ENCODE measurements at places on chromosomes 12 and 14.

GRCh38 chr12:89960607-89961394 lies 252.2 kb upstream of the ATP2B1 start:
- no peak for DNase-seq

- no peak for DNase-seq
Measured at GRCh38 chr14:74425525-74426201, 347 bp downstream of the SYNDIG1L start.

- DNase-seq: no peak
Measured at GRCh38 chr12:30988646-30989286, 62.2 kb downstream of the TSPAN11 start.

- DNase-seq: no peak
Measured at GRCh38 chr12:72578327-72578726, 306.2 kb downstream of the TRHDE start.

DNA sequence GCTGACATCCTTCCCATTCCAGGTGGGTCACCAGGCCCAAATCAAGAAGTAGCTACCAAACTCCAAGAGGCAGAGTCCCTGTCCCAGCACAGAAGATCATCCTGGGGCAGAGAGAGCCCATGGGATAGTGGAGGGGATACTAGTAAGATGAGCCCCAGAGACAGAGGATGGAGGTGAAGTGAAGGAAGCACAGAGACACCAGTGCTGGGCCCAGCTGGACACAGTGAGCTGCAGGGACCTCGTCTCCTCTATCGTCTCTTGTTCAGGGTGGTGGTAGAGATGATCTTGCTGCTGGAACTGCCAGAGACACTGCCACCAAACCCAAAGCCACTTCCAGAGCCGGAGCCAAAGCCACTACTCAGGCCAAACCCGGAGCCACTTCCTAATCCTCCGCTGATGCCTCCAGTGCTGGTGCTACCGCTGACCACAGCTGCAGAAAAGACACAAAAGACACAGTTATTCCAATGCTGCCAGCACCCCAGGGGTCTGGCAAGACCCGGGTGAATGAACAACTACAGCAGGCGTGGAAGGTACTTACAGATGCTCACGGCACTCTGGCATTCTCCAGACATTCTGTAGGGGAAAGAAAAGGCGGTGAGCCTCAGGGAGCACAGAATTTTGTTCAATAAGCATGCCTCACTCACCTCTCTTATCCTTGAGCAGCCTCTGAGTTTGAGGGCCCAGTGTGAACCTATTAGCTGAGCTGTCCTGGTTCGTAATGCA lies 6.9 kb downstream of the KRT4 start:
- DNase-seq: no peak

GRCh38 chr14:44444454-44444853 lies 62.6 kb downstream of the FSCB start:
- DNase-seq: no peak

DNA sequence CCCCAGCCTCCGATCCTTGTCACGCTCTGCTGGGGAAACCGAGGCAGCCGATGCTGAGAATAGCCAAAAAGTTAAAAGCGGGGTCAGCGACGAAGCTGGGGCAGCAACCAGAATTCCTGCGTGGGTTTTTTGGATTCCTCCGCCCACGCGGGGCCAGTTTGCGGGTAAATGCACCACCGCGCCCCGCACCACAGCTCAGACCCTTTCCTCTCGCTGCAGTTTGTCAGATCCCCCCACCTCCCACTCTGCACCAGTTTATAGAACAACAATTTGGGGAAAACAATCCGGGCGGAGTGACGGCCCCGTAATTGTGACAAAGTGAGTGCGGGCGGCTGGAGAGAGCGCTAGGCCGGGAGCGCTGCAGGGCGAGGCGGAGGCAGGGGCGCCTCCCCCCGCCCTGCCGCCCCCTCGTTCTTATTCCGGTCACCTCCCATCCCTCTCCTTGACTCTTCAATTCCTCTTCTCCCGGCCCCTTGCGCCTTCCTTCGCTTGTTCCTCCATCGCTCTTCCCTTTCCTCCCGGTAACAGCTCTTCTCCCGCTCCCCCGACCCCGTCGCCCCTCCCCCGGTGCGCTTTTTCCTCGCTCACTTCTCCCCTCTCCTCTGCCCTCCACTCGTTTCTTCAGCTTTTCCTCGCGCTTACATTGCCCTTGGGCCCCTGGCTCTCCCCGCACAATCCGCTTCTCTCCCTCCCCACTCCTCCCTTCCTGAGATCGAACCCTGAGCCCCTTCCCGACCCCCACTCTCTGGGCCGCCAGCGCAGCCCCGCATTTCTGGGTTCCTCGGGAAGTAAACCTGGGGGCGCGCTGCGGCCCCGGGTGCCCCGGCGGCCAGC lies 646 bp upstream of the DNAJC22 start:
- no peak for DNase-seq

DNA sequence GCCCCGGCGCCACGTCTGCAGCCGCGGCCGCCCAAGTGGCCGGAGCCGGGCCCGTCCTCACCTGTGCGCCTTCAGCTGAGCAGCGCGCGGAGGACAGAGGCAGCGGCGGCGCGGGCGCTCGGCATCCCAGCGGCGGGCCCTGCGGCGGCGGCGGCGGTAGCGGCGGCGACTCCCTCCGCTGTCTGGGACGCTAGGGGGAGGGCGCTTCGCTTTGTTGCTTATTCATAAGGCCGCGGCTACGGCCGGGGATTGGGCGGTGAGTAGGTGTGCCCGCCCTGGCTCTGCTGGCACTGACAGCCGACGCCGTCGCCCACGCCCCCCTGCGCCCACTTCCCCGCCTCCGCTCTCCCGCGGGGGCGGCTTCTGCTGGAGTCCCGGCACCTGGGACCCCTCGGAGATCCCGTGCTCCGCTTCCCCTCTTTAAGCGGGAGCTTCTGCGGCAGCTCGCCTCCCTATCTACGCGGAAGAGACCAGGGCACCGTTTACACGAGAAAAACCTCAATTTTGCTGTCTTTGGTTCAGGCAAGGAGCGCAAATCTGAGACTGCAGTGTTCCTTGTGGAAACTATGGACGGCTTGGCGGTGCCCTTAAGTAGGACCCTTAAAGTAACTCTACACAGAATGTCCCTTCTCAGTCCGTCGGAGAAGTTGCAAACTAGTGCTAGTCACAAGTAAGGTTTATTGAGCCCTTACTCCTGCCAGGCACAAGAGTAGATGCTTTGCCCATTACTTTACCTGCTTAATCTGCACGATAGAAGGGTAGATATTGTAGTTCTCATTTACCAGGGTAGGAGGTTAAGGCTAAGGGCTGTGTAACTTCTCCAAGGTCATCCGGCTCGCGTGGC lies at the start of gene ARMH4:
Gene ARMH4, minus strand, starts transcription at position 200 of the 844 bp plus-strand sequence. CDS start 12,855 bp downstream, outside the sequence.
- no peak for DNase-seq

- no peak for DNase-seq
Measured at GRCh38 chr12:12685305-12685704, 10.7 kb downstream of the GPR19 start.

- no peak for DNase-seq
Measured at GRCh38 chr12:65121956-65122469, 908 bp upstream of the WIF1 start.

DNA sequence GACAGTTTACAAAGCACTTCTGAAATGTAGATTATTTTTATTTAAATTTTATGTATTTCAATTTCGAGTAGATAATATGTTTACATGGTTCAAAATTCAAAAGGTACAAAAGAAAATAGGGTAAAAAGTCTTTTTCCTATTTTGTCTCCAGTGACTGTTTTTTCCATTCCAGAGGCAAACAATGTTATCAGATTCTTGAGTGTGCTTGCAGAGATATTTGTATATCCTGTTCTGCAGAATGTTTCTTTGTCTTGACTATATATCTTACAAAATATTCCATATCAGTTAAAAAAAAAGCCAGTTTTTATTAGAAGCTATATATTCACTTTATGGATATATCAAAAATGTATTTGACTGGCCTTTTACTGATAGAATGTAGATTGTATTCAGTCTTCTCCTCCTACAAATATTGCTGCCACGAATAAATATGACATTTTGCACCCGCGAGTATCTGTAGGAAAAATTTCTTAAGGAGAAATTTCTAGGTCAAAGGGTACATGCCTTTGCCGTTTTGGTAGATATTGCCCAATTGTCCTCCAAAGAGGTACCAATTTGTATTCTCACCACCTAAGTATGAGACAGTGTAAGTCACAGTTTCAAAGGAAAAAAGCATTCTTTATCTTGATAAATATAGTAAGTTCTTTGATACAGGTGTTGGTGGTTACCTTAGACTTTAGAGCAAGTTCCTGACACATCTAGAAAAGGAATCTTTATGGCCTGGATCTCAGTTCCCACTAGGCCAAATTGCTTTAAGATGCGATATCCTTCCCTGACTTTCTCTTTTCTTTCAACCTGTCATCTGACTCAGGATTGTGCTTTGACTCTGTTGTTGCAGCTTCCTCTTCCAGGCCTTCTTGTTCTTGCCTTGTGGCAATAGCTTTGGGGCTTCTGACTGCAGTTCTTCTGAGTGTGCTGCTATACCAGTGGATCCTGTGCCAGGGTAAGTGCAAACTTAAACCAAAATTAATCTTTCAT lies 2.3 kb downstream of the KLRG1 start:
- no peak for DNase-seq

- no peak for DNase-seq
Measured at GRCh38 chr14:22908601-22909000, 10.3 kb downstream of the RBM23 start.

GRCh38 chr14:73719361-73719760 lies 5.2 kb upstream of the PNMA1 start:
- no peak for DNase-seq

DNA sequence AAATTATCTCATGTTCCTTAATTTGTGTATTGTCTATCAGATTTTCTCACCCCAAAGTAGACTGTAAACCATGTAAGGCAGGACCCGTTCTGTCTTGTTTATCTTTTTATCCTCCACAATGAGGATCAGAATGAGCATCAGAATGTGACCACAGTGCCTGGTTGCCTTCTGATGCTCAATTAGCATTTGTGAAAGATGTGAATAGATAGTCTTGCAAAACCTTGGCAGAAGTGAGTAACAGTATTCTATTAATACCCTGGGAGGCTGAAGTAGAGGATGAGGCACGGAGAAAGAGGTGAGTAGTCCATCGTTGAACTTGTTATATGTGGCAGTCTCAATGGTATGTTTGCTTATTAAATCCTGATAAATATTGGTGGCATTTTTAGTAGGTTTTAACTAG lies 781.4 kb downstream of the NRXN3 start:
- no peak for DNase-seq

- no peak for DNase-seq
Measured at GRCh38 chr12:91119089-91119488, 7.8 kb upstream of the LUM start.

GRCh38 chr12:29426498-29426897 lies 45.5 kb upstream of the ERGIC2 start:
- DNase-seq: no peak

DNA sequence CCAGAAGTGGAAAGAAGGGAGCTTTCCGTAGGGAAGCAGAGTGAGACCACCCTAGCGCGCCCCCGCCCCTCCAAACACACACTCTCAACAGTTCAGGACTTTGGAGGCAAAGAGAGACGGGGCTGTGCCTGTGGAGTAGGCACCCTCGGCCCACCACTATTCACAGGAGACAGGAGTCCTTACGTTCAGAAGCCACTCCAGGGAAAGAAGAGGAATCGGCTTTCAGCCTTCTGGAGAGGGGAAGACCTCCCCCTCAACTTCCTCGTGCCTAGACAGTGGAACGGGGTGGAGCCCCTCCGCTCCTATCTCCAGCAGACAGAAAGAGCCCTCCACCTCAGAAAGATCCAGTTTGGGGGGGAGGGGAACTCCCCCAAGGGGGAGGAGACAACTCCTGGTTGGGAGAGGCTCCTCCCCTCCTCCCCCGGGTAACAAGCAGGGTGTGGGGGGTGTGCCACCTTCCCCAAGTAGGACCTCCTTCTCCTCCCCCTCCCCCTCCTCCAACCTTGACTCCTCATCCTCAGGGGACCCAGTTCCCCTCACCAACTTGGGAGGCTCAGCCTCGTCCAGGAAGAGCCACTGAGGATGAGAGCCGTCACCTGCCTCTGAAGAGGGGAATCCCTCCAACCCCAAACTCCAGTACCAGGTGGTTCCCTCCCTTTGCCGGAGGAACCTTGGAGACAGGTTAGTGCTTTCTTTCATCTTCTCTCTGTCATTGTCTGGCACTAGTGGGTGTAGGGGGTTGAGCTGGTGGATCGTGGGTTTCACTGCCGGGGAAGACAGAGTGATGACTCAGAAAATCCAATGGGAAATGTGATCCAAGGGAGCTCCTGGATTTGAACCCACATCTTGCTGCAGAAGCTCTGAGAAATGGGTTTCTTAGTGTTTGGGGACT lies 883 bp downstream of the FOXJ2 start:
- DNase-seq: peak; percentile 35

- peak; percentile 63 for DNase-seq
Measured at GRCh38 chr14:48936362-48936761, 649.8 kb downstream of the RPS29 start.

DNA sequence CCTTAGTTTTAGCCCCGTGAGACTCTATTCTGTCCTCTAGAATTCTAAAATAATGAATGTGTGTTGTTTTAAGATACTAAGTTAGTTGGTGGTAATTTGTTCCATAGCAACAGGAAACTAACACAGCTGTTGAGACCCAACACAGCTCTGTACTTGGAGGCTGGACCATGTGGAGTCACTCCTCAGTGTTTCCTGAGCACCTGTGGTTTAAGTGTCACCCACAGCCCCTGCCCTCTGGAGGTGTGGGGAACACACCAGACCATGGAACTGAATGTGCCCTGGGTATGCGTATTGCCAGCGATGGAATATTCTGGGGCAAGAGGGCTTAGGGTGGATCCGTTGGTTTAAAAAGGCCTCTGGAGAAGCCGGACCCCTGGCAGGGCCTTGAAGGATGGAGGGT lies 16.6 kb upstream of the GPR68 start:
- no peak for DNase-seq

DNA sequence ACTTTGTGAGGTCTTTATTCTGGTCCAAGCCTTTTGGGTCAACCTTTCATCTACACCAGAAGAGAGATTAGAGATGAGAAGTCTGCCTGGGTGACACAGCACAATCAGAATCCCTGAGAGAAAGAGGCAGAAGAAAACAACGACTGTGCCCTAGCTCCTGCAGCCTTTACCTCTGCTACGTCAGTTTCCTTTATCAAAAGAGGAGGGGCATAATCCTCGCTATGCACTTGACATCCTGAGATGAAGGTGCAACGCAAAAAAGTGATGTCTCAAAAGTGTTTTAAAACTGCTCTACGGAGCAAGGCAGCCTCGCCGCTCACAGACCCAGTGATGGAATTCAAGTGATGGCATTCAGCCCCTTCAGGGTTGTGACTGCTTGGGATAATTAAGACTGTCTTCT lies 21.7 kb downstream of the ZDHHC22 start:
- no peak for DNase-seq

- DNase-seq: no peak
Measured at GRCh38 chr12:22100958-22101748, 55.1 kb downstream of the CMAS start.

Data from HS-5 (cell line).